ENCODE measurements at places on chromosomes 6 and 20.

DNA sequence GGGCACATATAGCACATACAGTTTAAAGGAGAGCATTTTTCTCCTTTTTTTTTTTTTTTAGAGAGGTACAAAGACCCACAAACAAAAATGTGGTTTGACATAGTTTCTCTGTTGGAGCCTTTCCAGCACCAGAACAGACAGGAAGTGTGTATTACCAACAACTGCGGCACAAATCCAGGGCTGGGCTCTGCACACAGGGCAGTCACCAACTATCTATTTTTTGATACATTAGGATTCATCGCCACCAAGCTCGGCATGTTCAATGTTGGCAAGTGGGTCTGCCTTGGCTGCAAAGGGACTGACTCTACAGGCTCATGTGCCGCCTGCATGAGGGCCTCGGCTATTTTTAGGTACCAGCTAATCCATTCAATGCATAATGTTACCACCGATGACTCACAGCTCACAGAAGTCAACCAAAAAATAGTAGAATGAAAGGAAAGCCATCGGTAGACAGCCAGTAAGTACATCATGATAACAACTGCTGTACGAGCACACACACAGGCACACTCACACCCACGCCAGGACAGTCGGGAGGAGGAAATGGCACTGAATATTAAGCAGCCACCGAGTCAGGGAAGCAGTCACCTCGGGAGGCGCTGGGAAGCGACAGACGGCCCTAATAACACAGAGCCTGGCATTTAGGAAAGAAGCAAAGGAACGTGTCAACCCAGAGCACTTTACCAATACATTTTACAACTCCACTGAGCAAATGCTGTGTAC is 81.6 kb downstream of the GMPR start:
- DNase-seq: no peak

GRCh38 chr6:27785294-27785693 is 126.9 kb downstream of the OR2B2 start:
- no peak for DNase-seq

GRCh38 chr20:50759678-50760077 is 28.3 kb downstream of the PARD6B start:
- DNase-seq: no peak

- DNase-seq: peak; percentile 67
These were observed 81.9 kb downstream of the FIG4 start for GRCh38 chr6:109772883-109773431.

GRCh38 chr6:150291968-150292710 is 76.7 kb upstream of the IYD start:
- DNase-seq: no peak

DNA sequence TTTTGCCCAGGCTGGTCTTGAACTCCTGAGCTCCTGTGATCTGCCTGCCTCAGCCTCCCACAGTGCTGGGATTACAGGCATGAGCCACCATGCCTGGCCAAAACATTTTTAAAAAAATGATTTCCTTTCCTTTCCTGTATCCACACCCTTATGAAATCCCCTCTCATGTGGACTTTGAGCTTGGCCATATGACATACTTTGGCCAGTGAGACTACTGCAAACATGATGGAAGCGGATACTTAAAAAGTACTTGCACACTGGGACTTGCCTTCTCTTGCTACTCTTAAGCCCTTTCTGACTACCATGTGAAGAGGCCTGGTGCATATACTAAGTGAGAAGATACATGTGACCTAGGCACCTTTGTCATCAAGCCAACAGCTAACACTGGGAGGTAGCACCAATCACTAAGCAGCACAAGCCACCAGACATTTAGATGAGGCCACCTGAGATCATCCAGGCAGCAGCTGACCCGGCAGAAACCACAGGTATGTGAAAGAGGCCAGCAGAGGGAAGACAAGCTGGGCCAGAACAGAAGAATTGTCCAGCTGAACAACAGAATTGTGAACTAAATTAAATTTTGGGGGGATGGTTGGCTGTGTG is 78.5 kb upstream of the HDAC2 start:
- DNase-seq: no peak

- no peak for DNase-seq
These were observed 2.5 kb upstream of the POU3F2 start for GRCh38 chr6:98831959-98832283.

DNA sequence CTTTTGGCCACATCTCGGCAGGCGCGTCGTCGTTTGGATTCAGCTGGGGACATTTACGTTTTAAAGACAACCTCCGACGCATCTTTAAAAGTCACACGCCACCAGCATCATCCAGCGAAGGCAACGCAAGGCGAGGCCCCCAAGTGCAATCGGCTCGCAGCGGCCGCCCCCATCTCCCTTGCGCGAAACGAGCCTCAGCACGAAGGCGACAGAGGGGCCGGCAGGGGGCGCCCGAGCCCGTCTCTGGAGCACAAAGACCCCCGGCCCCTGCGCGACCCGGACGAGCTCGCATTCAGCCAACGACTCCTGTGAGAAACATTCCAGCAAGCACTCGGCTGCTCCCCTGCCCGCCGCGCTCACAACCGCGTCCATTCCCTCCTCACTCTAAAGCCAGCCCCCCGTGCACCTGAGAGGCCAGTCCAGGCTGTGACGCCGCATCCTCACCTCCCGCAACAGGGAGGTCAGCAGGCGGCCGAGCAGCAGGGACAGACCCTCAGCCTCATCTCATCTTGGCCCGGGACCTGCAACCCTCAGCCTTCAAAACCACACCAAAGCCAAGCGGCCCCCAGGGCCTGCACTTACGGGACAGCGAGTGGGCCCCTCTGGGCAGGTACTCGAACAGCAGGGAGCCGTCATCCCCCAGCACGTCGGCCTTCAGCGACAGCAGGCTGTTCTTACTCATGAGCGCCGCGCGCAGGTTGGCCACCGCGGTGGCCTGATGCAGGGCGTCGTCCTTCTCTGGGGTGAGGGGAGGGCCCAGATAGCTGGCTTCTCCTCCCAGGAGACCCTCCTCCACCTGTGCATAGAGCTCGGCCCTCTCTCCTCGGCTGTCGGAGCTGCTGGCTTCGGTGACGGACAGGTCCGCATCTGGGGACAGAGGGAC is 35.8 kb downstream of the SLC2A4RG start:
- DNase-seq: no peak

- no peak for DNase-seq
These were observed 121.0 kb upstream of the GGTLC1 start for GRCh38 chr20:24109537-24109936.

DNA sequence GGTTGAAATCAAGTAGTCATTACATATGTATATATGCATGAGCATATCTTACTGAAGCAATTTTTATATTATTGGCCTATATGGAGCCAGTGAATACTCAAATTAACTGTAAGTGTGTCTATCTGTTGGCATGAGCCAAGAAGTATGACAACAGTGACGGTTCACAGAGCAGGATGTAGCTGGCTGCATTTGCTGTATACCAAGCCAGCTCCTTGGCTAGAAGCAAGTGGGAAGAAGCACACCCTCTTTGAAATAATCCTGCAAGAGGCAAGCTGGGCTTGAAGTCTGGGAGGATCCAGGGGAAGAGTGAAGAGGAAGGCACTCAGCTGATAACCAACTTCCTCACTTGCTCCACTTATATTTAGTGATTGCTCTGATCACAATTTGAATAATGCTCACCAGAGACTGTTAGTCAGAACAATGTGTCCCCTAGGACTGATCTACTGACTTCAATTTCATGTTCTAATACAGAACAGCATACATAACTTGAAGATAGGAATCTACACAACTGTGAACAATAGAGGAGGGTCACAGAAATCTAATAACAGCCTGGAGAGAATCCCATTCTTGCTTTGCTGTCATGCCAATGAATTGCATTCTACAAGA is 497.3 kb downstream of the PRKN start:
- no peak for DNase-seq

DNA sequence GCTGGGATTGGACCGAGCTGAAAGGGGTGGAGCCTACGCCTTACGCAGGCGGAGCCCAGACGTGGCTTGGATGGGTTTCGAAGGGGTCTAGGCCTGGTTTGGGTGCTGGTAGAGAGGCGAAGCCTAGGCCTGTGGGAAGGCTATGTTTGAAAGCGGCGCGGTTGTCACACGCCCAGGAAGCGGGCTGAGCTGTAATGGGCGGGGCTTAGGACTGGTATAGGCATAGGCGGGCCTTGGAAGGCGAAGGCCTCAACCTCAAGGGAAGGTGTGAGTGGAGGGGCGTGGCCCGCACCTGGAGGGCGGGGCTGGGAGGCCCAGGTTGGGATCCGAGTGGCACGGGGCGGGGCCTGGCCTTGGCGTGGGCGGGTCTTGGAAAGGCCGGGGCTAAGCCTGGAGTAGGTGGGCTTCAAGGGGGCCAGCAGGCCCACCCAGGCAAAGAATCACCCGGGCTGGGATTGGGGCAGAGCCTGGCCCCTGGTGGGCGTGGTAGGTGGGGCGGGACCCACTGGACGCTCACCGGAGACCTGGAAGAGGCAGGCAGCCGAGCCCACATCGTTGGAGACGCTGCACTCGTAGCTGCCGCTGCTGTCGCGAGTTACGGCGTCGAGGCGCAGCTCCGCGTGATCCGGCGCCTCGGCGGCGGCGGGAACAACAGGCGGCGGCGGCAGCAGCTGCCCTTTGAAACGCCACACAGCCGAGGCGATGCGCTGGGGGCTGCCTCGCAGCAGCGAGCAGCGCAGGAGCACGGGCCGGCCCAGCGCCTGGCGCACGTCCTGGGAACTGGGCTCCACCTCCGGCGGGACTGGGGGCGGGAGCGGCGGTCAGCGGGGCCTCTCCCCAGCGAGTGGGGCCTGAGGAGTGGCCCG is 49.0 kb downstream of the MDGA1 start:
- no peak for DNase-seq

DNA sequence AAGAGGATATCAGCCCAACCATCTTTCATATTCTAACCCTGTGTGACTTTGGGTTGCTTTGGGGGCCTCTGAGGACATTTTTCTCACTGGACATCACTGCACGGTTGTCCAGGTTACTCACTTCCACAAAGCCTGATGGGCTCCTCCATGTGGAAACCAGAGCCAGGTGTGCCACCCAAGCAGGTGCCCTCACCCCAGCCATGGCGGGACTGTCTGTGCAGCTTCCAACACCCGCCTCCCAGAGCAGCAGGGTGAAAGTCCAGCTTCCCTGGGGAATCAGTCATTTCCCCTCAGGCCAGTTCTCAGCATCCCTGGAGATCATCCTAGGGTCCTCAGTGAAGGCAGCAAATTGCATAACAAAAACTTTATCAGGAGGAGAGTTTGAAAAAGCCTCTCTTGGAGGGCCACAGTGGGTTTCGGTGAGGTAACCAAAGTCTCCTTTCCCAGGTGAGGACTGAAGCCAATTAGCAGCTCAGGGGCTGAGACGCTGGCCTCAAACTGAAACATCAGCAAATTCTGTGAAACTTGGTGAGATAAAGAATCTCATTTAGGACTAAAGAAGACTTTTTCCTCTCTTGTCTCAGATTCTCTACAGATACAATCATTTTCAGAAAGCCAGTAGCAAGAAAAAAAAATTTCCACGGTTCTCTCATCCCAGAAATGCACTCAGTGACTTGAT is 289.6 kb upstream of the CDH4 start:
- DNase-seq: no peak

DNA sequence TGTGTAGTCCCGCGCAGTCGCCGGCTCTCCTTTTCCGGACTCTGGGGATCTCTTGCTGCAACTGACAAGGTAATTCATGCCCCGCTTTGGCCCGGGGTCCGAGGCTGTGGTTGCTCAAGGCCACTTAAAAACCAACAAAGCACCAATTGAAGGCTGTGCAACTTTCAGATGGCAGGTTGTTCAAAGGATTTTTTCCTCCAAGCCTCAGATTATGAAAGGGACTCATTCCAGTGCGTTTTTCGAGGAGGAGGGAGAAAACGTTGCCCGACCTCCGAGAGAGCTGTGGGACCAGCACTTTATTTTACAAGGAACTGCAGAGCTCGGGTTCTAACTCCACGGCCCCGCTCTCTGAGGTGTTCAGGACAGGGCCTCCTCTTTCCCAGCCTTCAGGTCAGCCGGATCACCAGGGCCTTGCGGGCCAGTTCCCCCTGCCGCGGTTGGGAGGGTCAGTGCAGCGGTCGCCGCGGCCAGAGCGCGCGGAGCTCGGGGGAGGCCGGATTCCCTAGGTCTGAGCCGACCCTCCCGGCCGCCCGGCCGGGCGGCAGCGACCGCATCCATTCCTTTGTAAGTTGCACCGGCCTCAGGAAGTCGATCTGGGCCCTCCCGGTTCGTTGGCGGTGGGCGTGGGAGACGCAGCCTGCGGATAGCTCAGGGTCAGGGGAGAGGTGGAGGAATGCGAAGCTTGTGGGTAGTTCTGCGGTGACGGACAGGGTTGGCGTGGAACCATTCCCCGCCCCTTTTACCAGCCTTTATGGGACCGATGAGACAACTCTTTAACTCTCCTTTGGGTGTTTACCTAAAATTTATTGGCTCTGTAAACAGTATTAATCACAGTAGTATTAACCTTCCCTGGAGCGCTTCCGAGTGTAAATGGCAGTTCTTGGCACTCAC is 1.6 kb downstream of the UTRN start:
- peak; percentile 59 for DNase-seq

DNA sequence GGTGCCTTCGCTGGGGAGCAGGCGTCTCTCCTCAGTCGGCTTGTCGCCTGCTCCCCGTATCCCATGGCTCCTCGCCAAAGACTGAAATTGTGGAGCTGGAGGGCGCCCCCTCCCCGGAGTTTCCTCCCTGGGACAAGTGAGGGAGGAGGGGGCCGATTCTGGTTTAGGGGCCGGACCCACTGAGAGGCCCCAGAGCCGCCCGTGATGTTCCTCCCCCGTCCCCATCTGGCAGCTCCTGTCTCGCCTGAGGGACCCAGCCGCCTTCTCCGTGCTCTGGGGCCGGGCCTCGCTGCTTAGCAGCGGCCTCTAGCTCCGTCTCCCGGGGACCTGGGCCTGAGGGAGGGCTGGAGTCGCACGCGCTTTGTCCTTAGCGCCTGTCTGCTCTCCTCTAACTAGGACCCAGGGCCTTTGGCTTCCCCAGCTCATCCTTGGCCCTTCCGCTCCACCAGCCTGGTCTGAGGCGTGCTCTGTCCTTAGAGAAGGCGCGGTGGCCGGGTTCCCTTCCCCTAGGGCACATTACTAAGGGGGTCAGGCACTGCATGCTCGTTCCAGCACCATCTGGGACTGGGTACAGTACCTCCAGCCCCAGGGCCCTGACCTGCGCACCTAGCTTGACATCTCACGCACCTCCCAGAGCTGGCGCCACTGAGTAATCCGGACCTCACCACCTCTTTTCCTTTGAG is 29.7 kb downstream of the SLC12A5 start:
- no peak for DNase-seq

- DNase-seq: no peak
These were observed 114.7 kb upstream of the PHACTR1 start for GRCh38 chr6:12601881-12602280.

- no peak for DNase-seq
These were observed 68.8 kb downstream of the CDH4 start for GRCh38 chr20:61320691-61321425.

DNA sequence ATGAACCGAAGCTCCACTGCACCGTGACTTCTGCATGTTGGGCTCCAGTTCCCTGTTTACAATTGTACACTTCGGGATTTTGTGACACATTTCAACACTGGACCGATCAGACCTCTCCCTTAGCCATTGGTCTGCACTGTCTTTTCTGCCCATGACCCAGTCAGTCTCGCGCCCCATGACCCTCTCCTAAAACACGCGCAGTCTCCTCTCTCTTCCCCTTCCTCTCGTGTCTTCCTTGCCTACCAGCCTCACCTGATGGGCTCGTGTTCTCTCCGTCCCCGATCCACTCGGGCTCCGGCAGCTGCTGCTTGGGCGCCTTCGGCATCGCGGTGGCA is 535 bp upstream of the ABCF1 start:
- DNase-seq: no peak
